ENCODE measurements at places on chromosomes 6 and 20.

- no peak for DNase-seq
Observed at GRCh38 chr20:52539891-52540290, 348.3 kb upstream of the ZFP64 start.

DNA sequence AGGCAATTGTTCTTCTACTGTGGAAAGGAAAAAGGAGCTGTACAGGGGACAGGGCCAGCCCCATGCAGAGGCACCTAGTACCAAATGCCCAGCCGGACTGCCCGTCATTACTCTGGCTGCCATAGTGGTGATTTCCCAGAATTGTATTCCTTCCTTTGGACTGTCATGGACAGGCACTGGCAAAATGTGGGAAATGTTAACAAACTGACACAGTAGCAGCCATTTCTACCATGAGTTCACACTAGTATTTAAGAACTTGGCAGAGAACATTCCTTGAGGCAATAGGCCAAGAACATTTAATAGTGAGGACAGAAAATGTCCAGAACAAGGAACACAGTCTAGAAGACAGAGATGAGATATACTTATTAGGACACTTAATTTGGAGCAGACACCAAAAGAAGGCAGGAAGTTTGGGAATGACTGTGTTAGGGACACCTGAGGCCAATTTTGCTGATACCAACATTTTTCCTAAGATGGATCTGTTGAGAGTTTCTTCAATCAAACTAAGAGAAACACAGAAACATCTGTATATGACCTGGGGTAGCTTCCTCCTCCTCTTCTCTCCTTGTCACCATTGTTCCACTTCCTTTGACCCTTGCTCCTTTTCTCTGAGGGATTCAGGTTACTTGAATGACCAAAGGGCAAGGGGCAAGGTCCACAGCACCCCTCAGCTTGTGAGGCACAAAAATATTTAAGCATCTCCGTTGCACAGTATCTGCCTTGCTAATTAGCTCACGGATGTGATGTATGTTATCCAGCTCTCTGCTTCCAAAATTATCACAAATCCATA lies 14.9 kb downstream of the ADTRP start:
- no peak for DNase-seq

- DNase-seq, result no peak
Observed at GRCh38 chr6:28011722-28012121, 54.7 kb downstream of the OR2B6 start.

GRCh38 chr6:63910863-63911551 lies 275.4 kb downstream of the PHF3 start:
- DNase-seq, result no peak

GRCh38 chr20:38137441-38138037 lies 27.5 kb downstream of the TGM2 start:
- DNase-seq, result no peak

DNA sequence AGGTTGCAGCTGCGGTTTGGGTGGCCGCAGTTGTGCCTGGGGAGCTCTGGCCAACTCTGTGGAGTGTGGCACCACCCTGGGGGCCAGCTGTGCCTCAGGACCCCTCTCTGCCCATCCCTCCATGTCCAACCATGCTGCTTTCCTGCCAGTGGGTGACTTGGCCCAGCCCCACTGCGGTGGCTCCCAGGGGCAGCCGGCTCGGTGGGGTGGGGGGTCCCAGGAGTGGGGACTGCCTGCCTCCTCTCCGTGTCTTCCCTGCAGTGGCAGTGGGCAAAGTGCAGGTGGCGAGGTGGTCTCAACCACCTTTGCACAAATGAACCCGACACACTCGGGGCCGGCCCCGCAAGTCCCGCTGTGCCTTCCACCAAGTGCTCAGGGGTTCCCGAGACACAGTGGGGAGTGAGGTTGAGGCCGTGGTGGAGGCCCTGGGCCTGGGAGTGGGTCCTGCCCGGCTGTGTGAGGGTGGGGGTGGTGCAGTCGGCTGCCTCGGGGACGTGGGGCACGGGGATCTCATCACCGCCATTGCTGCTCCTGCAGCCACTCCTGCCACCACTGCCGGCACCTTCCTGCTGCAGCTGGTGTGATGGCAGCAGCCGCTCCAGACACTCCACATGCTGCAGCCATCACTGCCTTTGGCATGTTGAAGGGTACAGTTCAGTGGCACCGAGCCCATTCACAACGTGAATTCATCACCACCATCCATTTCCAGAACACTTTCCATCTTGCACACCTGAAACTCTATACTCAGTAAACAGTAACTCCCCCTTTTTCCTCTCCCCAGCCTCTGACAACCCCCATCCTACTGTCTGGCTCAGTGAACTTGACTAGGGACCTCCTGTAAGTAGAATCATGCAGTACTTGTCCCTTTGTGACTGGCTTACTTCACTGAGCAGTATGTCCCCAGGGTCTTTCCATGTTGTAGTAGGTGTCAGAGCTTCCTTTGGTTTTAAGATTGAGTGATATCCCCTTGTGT lies 10.7 kb upstream of the SLCO4A1 start:
- DNase-seq, result no peak

DNA sequence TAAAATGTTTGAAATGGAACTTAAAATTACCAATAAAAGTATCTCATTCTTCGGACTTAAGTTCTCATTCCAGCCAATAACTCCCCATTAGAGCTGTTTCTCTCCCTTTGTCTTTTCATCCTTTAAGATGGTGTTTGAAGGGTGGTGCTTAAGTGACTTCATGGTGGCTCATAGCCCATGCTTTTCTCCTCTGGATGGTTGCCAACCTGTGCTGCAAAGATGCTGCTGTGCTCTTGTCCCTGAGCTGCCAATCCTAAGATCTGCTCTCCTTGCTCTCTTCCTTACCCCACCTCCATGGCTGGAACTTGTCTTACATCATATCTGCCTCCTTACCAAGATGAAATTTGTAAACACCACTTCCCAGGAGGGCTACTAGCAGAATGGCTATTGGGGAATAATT lies 31.6 kb upstream of the PNRC1 start:
- DNase-seq, result no peak

GRCh38 chr20:38106461-38106860 lies 58.6 kb downstream of the TGM2 start:
- DNase-seq, result no peak

GRCh38 chr6:124684621-124685020 lies 277.6 kb upstream of the RNF217 start:
- no peak for DNase-seq

- DNase-seq, result no peak
Observed at GRCh38 chr6:164523087-164523654, 786.2 kb downstream of the C6orf118 start.

DNA sequence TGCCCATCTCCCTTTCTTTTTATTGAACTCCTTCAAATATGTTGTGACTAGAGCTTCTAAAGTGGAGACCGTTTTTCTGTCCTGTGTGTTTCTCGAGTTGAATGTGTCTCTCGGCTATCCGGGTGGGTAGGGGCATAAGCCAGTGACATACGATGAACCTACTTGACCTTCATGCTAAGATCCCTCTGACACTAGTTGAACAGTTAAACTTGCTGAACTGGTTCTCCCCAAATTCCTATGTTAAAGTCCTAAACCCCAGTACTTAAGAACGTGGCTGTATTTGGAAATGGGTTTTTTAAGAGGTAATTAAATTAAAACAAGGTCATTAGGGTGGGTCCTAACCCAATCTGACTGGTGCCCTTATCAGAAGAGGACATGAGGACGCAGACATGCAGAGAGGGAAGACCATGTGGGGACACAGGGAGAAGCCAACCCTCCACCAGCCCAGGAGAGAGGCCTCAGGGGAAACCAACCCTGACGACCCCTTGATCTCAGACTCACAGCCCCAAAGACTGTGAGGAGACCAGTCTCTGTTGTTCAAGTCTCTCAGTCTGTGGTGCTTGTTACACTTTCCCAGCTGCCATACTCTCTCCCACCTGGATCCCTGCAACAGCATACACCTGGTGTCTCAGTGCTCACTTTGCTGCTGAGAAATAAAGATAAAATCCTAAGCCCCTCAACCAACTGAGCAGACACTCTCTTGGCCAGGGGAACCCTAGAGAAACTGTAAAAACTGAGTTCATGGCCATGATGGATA lies 208.4 kb downstream of the MYLK4 start:
- DNase-seq, result no peak

DNA sequence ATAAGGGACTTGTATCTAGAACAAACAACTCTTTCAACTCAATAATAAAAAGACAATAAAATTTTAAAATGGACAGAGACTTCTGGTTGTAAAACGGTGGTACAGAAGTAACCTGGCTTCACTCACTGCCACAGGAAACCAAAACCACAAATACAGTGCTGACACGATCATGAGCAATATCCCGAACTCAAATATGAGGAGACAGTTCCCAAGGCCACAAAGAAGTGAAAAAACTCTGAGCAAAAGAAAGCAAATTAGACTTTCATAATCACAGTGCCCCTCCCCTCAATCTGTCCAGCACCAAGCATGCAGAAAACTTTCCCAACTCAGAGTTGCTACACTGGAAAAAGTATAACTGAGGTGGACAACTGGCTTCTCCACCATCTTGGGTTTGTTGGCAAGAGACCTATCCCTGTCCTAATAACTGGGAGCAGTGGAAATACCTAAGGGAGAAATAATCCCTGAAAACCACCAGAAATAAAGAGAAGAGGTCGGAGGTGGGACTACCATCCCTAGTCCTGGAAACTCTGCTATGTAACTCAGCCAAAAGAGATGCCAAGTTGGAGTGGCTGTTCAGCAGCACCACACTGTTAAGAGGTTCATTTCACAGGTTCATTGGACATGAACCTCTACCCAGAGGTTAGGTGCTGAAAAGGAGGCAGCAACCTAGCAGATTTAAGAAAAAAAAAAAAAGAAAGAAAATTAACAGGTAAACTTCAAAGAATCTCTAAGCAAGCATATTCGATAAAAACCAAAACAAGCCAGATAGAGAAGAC lies 55.5 kb downstream of the REV3L start:
- no peak for DNase-seq

DNA sequence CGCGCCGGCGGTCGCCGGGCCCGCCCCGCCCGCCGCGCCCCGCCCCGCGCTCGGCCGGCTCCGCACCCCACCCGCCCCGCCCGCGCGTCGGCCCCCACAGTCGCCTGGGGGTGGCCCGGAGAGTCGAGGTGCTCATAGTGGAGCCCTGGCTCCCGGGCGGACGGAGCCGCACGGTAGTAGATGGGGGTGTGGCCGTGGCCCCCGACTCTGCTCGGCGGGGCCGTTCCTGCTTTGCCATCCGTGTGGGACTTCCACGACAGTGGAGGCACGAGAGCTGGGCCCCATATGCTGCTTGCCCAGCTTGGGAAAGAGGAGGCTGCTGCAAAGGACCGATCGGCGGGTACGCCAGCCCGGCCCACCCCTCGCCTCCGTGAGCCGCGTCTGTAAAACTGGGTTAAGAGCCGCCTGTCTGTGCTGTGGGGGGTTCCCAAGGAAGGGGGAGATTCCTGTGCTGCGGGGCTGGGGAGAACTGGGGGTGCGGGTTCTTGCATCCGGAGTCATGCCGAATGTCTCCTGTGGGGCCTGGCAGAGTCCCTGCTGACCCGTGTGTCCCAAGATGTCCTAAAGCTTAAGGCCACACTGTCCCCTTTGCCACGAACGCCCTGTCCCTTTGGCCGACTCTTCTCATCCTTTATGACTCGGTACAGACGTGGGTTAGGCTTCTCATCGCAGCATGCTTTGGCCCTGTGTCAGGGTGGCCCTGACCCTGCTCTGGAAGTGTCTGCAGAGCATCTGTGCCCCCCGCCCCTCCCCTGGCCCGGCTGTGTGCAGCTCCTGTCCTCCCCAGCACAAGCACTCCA lies at the start of gene OPRL1:
Gene OPRL1 (plus strand): TSS at position 70 of the 800 bp plus-strand sequence. CDS start 12,639 bp downstream, outside the sequence.
- DNase-seq, result no peak

GRCh38 chr6:1255636-1256365 lies 56.1 kb upstream of the FOXQ1 start:
- no peak for DNase-seq

DNA sequence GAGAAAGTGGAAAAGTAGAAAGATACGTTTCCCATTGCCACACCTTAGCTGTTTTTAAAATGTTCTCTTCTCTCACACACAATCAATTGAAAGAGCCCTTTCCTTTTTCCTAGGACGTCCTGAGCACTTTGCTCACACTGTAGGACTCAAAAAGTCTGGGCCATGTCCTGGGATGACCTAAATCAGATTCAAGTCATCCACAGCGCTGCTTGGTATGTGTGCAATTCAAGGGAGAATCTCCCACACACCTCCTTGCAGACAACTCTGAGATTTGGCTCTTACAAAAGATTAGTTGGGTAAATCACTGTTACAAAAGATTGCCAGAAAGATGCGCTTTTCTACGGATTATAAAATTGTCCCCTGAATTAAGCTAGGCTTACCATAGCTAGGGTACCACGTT lies 130.1 kb downstream of the RNASET2 start:
- DNase-seq, result no peak

DNA sequence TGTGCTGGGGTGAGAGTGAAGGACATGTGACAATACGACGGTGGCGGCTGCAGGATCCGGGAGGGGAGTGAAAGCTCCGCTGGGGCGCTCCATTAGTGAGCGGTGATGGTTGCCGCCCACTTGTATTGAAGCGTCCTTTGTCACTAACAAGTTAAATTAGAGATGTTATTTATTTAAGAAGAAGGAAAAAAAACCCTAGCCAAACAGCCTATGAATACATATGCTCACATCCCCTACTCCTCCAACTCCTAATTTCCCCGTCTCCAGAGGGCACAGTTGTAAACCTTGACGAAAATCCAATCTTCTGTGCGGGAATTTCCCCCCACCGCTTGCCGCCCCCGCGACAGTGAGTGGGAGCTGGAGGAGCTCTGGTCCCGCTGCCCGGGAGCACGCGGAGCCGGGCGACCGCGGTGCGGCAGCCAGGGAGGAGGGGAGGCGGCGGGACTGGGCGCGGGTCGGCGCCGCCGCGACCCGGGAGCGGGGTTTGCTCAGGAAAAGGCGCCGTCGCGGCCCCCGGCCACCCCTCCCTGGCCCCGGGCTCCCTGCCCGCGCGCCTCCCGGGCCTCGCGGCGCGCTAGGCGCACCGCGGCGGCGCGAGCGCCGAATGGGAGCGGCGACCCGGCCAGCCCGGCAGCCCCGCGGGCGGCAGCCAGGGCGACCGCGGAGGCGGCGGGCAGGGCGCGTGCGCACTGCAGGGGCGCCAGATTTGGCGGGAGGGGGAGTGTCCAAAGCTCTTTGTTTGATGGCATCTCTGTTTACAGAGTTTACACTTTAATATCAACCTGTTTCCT lies at the start of gene MYB:
Gene MYB (plus strand): TSS at position 767 of the 791 bp plus-strand sequence. CDS start 206 bp downstream, outside the sequence.
- DNase-seq, result peak; percentile 42

GRCh38 chr6:74534465-74535211 lies 671.2 kb downstream of the COL12A1 start:
- DNase-seq, result no peak

GRCh38 chr20:36281785-36282380 lies 24.3 kb upstream of the DLGAP4 start:
- no peak for DNase-seq

- DNase-seq, result no peak
Observed at GRCh38 chr6:84177241-84177640, 50.2 kb downstream of the CEP162 start.

- no peak for DNase-seq
Observed at GRCh38 chr6:72792692-72793091, 170.8 kb downstream of the KCNQ5 start.

DNA sequence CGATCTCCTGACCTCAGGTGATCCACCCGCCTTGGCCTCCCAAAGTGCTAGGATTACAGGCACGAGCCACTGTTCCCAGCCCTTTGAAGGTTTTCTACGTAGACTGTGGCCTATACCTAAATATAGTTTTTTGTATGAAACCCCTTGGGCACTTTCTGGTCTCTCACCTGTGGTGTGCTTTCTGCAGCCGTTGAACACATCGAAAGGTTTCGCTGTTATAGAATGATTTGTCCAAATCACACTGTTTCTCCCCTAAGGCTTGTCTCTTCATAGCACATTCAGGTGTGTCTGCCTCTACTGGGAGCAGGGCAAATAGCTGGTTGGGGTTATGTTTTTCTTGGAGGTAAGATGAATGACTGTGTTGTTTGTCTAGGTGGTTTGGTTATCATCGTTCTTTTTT lies 597.9 kb downstream of the RNF144B start:
- DNase-seq, result no peak

- DNase-seq, result no peak
Observed at GRCh38 chr6:25016014-25016720, 80.4 kb upstream of the RIPOR2 start.

Data from NCI-H510A (cell line).